ENCODE measurements at places on chromosomes 13 and 19. TPM values are rescaled to one million over a fixed set of nuclear protein-coding genes. Genes with fewer than 3 reads are reported as not detected.

- no peak for DNase-seq
Measured at GRCh38 chr19:3149526-3150505, 14.0 kb downstream of the GNA15 start.

DNA sequence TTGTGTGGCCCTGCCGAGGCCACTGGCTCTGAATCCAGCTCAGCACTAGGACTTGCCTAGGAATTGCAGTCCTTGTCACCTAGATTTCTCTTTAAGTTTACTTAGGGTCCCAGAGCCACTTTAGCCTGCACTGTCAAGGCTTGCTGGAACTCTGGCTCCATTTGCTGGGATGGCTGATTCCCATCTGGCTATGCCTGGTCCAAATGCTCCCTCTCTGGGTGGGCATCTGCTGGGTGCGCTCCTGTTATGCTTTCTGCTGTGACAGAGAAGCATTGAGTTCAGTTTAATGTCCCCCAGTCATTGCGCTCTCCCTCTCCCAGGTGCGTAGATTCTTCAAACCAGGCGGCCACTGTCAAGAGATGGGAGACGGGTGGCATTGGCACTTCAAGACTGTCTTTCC, 102.2 kb downstream of the MTUS2 start:
- no peak for DNase-seq

DNA sequence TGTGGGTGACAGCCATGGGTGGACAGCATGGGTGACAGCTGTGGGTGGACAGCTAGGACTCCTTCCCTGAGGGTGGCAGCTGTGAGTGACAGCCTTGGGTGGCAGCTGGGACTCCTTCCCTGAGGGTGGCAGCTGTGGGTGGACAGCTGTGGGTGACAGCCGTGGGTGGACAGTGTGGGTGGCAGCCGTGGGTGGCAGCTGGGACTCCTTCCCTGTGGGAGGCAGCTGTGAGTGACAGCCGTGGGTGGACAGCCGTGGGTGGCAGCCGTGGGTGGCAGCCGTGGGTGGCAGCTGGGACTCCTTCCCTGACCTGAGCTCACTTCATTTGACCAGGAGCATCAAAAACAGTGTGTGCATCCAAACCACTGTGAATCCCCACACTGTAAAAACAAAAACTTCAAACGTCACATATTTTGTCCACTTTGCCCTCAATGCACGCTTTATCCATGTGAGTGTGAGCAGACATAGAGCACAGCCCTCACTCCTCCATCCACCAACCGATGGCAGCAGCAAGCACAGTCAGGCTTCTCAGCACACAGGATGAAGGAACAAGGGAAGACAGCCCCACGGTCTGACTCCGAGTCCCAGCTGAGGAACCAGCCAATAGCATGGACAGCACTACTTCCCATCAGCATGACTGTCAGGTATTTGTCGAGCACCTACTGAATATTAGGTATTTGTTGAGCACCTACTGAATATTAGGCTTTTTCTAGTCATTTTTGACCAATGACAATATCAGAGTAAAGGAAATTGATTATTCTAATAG, 1.6 kb upstream of the CFAP97D2 start:
- no peak for DNase-seq

GRCh38 chr13:22074403-22074802, 403.5 kb downstream of the FGF9 start:
- no peak for DNase-seq

The LILRB5 gene
- total RNA-seq, result 6.5 TPM

The OR10H1 gene
- total RNA-seq, result not detected

DNA sequence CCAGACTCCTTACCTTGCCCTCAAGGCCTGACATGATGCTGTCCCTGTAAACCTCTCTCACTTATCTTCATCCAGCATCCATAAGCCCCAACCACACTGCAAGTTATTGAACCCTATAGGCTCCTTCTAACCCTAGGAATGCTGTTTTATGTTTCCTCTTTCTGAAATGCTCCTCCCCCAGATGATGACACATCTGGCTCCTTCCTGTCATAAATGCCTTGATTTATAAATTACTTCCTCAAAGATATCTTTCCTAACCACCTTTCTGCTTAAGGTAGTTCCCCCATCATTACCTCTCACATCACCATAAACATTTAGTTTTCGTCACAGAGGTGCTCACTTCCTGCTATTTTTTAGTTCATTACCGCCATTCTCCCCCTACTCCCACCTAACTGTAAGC, 12.3 kb downstream of the RUBCNL start:
- no peak for DNase-seq

DNA sequence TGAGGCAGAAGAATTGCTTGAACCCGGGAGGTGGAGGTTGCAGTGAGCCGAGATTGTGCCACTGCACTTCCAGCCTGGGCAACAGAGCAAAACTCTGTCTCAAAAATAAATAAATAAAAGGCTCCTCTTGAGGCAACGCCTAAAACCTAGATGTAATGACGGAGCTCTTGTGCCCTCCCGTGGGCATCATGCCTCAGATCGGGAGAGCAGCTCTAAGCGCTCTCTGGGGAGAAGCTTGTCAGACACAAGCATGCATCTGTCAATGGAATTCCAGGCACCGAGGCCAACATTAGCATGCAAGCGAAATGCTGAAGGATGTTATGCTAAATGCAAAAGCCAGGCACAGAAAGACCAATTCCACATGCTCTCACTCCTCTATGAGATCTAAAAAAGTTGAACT, 45.6 kb upstream of the MRI1 start:
- peak; percentile 27 for DNase-seq

The ZNF226 gene
- 28.7 TPM for total RNA-seq

The ZNF541 gene
- 1.2 TPM for total RNA-seq

GRCh38 chr19:55304980-55305379, 20.2 kb downstream of the TMEM150B start:
- DNase-seq, result no peak
